ENCODE measurements at places on chromosomes 7 and 10.
A peak's percentile ranks its signal among the peaks of the same experiment; 100 is the strongest.

GRCh38 chr7:134954197-134955082, 31.9 kb upstream of the AGBL3 start:
- no peak overlapping the region for H3K27ac ChIP-seq
- no peak for DNase-seq
- H3K27me3 ChIP-seq = no peaks in the 10 kb centered on the region
- H3K4me1 ChIP-seq = peaks cover 2% of the 10 kb centered on the region
- H3K4me3 ChIP-seq = no peak overlapping the region

DNA sequence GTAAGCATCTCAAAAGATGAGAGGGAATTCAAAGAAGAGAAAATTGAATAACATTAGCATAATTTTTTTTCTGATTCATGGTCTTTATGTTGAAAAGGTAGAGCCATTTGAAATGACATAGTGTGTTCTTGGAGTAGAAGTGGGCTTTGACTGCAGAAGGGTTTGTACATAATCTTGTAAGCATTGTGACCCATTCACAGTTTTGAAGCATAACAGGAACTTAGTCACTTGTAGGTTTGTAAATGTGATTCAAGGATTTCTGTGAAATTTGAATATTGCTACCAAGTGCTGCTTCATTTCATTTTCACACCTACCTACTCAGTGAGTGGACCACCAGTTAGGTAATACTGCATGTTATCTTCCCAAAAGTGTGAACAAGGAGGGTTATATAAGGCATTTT, 68.6 kb downstream of the PON1 start:
- H3K27ac ChIP-seq = no peak overlapping the region
- no peaks in the 10 kb centered on the region for H3K27me3 ChIP-seq
- H3K4me3 ChIP-seq = no peak overlapping the region
- H3K4me1 ChIP-seq = peaks cover 8% of the 10 kb centered on the region
- no peak for DNase-seq

DNA sequence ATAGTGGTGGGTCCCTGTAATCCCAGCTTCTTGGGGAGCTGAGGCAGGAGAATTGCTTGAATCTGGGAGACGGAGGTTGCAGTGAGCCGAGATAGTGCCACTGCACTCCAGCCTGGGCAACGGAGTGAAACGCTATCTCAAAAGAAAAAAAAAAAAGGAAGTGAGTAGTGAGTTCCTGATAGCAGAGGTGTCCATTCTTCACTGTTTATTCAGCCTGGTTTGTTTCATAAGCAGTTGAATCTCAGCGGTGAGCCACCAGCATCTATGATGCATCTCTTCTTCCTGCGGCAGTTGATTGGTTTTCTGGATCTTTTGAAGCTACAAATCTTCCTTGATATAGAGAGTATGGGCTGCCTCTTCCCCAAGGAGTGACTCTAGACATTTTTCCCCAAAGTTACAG, 316.1 kb upstream of the MTPN start:
- H3K4me3 ChIP-seq = no peak overlapping the region
- DNase-seq = no peak
- H3K27ac ChIP-seq = no peak overlapping the region
- peaks cover 20% of the 10 kb centered on the region for H3K4me1 ChIP-seq
- no peaks in the 10 kb centered on the region for H3K36me3 ChIP-seq

- H3K27me3 ChIP-seq = no peaks in the 10 kb centered on the region
- no peak for DNase-seq
- H3K27ac ChIP-seq = no peak overlapping the region
- H3K36me3 ChIP-seq = no peaks in the 10 kb centered on the region
These were observed 1.5 kb downstream of the AKR1C2 start for GRCh38 chr10:5002013-5002727.

DNA sequence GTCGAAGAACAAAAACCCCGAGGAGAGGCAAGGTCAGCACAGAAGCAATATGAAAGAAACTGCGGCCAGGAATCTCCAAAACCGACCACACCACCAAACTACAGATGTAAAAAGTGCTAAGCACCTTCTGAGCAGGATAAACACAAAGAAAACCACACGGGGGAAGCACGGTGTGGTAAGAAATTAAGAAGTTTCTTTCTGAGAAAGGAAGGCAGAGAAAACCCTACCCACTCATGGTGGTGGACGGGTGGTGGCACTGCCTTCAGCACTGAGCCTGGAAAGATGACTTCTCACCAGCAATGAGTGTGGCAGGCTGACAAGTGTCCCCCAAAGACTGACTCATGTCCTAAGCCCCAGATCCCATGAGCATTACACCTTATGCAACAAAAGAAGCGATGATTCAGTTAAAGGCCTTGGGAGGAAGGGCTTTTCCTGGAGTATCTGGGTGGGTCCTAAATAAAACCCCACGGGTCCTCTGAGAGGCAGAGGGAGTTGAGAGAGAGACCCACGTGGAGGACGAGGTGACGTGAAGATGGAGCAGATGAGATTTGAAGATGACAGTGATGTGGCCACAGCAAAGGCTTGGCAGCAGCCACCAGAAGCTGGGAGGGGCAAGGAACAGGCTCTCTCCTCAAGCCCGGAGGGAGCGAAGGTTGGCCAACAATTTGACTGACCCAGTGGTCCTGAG, 124.9 kb downstream of the DLG5 start:
- H3K27ac ChIP-seq = no peak overlapping the region
- no peaks in the 10 kb centered on the region for H3K27me3 ChIP-seq
- peaks cover 27% of the 10 kb centered on the region for H3K36me3 ChIP-seq
- no peak overlapping the region for H3K4me3 ChIP-seq
- no peaks in the 10 kb centered on the region for H3K4me1 ChIP-seq

GRCh38 chr10:129525401-129525801, 58.4 kb downstream of the MGMT start:
- peaks cover 14% of the 10 kb centered on the region for H3K36me3 ChIP-seq
- no peaks in the 10 kb centered on the region for H3K27me3 ChIP-seq
- peak overlapping the region; percentile 89 for H3K27ac ChIP-seq
- peaks cover 22% of the 10 kb centered on the region for H3K4me1 ChIP-seq
- H3K4me3 ChIP-seq = no peak overlapping the region
- DNase-seq = no peak

DNA sequence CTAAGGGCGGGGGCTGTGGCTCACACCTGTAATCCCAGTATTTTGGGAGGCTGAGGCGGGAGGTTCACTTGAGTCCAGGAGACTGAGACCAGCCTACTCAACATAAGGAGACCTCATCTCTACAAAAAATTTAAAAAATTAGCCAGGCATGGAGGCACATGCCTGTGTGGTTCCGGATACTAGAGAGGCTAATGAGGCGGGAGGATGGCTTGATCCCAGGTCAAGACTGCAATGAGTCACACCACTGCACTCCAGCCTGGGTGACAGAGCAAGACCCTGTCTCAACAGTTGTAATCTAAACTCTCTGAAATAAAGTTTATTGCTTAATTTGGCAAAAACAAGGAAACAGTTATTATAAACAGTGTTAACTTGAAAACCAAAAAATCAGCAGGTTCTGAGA, 123.3 kb downstream of the USP6NL start:
- H3K27me3 ChIP-seq = no peaks in the 10 kb centered on the region
- peaks cover under 1% of the 10 kb centered on the region for H3K4me1 ChIP-seq
- H3K36me3 ChIP-seq = peaks cover 32% of the 10 kb centered on the region
- H3K27ac ChIP-seq = no peak overlapping the region
- no peak overlapping the region for H3K4me3 ChIP-seq

DNA sequence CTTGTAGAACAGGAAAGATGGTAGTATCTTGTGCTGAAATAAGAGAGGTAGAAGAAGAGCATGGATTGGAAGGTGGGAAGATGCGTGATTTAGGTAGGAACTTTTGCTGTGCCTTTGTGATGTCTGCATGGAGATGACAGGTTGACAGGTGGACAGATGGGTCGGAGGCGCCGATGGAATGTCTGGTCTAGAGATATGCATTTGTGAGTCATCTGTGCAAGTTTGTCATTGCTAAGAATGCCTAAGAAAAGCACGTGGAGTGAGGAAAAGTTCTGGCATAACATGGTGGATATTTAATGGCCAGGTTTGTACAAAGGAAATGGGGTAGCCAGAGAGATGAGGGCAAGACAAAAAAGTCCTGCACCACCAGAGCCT, 76.0 kb upstream of the ARMC3 start:
- no peak for DNase-seq
- no peak overlapping the region for H3K4me3 ChIP-seq
- H3K27me3 ChIP-seq = no peaks in the 10 kb centered on the region
- H3K36me3 ChIP-seq = no peaks in the 10 kb centered on the region
- H3K27ac ChIP-seq = no peak overlapping the region

DNA sequence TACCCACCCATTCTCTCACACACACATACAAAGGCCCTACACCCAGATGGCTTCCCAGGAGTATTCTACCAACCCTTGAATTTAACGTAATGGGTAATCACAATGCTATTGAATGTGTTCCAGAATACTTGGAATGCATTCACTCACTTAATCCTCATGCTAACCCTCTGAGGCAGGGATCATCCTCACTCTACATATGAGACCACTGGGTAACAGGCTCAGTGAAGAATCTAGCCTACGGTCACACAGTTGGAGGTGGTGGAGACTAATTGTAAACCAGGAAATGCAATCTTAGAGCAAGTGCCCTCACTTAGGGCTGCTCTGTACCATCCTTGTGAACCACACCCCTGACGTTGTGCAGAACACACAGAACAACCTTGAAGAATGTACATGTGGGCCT, 87.5 kb downstream of the PPP1R3C start:
- no peak for DNase-seq
- H3K4me1 ChIP-seq = peaks cover 16% of the 10 kb centered on the region
- H3K27me3 ChIP-seq = no peaks in the 10 kb centered on the region
- H3K4me3 ChIP-seq = no peak overlapping the region
- H3K36me3 ChIP-seq = no peaks in the 10 kb centered on the region

- H3K4me3 ChIP-seq = no peak overlapping the region
- no peaks in the 10 kb centered on the region for H3K36me3 ChIP-seq
- DNase-seq = no peak
- peaks cover 7% of the 10 kb centered on the region for H3K4me1 ChIP-seq
- no peak overlapping the region for H3K27ac ChIP-seq
These were observed 51.0 kb downstream of the ZNF777 start for GRCh38 chr7:149409895-149410294.

DNA sequence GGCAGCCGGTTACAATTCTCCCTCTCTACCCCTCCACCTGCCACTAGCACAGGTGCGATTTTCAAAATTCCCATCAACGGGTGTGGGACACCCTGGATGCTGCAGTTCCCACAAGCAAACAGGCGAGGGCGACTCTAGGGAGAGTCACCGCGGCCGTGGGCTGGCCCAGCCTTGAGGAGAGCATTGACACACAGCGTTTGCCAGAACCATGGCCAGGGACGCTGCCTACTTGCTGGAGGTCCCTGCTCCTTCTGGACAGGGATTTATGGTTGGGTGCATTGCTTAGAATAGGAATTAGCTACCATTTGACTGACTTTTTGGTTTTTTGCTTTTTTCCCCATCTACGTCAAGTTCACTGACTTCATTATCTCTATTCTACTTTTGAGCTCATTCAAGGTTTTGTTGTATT, 19.0 kb upstream of the CLDN4 start:
- H3K4me1 ChIP-seq = peaks cover 3% of the 10 kb centered on the region
- no peak overlapping the region for H3K27ac ChIP-seq
- peak; percentile 51 for DNase-seq
- H3K4me3 ChIP-seq = no peak overlapping the region
- peaks cover 2% of the 10 kb centered on the region for H3K36me3 ChIP-seq

DNA sequence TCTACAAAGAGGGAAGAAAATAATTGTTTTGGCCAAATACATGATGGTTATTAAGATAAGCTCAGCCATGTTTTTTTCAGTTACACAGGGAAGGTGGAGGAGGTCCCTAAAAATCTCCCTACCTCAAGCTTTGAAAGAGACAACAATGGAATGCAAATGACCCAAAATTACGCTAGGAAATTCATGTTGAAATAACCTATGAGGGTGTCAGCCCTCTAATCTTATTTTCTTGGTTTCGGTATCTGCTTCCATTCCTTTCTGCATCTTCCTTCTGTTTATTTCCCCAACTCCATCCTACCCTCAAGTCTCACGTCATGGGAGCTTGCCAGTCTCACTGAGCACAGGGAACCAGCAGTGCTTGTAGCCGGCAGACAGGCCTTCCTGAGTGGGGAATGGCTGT, 40.6 kb upstream of the SMNDC1 start:
- no peaks in the 10 kb centered on the region for H3K36me3 ChIP-seq
- no peaks in the 10 kb centered on the region for H3K4me1 ChIP-seq
- no peak overlapping the region for H3K27ac ChIP-seq
- DNase-seq = no peak

DNA sequence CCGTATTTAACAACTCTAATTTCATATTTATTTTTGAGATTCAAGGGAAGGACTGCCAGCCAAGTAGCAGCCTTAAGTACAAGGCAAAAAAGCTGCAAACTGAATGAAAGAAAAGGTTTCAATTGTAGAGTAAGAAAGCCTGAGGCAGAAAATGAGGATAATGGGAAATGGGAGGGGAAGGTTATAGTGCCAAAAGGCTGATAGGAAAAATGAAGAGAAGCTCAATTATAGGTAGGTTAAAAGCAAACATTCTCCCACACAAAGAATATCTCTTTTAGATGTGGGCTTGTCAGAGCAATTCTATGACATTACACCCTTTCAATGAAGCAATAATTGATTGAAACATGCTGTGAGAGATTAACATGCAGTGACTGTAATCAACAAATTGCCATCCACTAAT, 175.3 kb downstream of the RAPGEF5 start:
- no peak overlapping the region for H3K27ac ChIP-seq
- H3K36me3 ChIP-seq = peaks cover 3% of the 10 kb centered on the region
- no peak for DNase-seq
- no peak overlapping the region for H3K4me3 ChIP-seq
- H3K27me3 ChIP-seq = no peaks in the 10 kb centered on the region

DNA sequence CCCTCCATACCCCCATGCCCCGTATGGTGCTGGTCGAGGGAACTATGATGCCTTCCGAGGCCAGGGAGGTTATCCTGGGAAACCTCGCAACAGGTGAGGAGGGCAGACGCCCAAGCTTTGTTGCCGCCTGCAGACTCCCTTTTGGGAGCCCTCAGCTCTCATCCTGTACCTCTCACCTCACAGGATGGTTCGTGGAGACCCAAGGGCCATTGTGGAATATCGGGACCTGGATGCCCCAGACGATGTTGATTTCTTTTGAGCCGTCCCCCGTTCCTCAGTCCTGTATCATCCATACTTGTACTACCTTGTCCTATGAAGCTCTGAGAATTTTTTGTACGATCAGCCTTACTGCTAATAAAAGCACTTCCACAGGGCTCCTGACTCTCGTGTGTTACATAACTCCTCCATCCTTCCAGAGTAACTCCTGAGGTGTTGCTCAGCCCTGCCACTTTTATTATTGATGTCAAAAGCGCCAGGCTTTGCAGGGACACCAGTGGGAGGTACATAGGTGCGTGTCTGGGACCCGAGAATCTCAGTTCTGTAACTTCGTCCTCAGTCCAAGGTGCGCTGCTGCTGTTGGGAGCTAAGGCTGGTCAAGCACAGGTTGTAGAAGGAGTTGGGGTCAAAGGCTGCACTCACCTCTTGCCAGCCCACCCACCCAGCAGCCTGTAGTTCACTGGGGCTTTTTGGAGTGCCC, 1.1 kb downstream of the UFSP1 start:
- H3K36me3 ChIP-seq = peaks cover 39% of the 10 kb centered on the region
- H3K27ac ChIP-seq = peak overlapping the region; percentile 53
- peaks cover 36% of the 10 kb centered on the region for H3K4me1 ChIP-seq
- H3K27me3 ChIP-seq = no peaks in the 10 kb centered on the region
- DNase-seq = no peak
